Activated CD8-positive, alpha-beta memory T cell treated with anti-CD3 and anti-CD28 coated beads, Interleukin-2, amount 50 U/mL, for 4 hours (primary cell): ENCODE measurements at places on chromosomes 3 and 15.
A peak's percentile ranks its signal among the peaks of the same experiment; 100 is the strongest.

- no peak for DNase-seq
These were observed 330.8 kb upstream of the DPH6 start for GRCh38 chr15:35876762-35877161.

- no peak for DNase-seq
These were observed 26.1 kb upstream of the MANF start for GRCh38 chr3:51358981-51359380.

- DNase-seq: peak; percentile 36
These were observed 157.9 kb upstream of the BHLHE40 start for GRCh38 chr3:4821338-4821737.

DNA sequence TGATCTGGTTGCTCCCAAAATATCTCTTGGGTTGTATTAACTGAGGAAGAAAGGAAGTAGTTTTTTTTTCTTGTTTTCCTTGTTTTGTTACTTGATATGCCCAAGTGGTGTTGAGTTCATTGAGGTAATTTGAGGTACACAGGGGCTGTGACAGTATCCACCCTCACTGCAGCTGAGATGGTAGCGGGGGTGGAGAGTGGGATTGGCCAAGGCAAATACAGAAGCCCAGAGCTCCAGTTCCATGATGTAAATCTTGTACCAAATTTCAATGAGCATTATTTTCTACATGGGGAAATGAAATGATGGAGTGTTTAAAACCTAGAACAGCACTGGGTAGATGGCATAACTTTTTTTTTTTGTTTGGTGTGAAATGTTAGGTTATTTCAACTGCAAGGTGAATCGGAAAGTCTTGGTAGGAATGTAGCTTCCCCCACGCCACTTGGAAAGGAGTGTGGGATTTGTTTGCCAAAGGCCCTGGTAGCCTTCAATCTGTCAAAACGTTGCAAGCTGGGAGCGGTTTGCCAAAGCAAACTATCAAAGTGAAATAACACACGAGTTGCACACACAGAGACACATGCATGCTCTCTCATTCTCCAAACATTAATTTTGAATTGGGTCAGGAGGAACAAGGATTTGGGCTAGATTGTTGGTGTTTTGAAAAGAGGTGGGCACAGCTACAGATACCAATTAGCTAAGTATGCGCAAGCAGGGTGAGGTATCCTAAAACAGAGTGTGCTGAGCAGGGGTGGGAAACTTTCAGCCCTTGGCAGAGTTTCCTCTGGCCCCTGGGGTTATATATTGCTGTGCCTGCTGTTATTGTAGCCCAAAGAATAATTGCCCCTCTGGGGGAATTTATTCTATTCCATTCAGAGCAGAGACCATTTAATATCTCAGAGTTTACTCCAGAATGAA, 34.6 kb downstream of the THSD4 start:
- no peak for DNase-seq

- DNase-seq: no peak
These were observed 243.8 kb downstream of the SOX2 start for GRCh38 chr3:181955566-181955965.

- DNase-seq: no peak
These were observed 127.6 kb upstream of the PDZRN3 start for GRCh38 chr3:73752338-73752737.
